ENCODE measurements at places on chromosomes 5 and 9. TPM values are rescaled to one million over a fixed set of nuclear protein-coding genes. Genes with fewer than 3 reads are reported as not detected.

DNA sequence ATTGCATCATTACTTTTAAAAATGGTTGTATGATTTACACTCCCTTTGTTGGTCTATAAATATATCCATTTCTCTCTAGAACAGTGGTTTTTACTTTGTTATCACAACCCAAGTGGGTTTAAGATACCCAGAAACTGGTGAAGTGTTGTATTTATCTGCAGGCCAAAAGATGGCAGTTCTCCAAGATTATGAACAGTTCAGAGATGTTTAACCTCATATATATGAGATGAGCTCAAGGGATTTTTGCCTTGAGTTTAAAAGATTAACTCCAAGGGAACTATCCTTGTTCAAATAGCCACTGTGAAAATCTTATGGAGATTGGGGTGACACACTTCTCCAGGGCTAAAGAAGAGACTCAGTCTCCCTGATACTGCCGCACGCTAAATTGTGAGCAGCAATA is 572.6 kb downstream of the TLE4 start:
- no peak for DNase-seq

DNA sequence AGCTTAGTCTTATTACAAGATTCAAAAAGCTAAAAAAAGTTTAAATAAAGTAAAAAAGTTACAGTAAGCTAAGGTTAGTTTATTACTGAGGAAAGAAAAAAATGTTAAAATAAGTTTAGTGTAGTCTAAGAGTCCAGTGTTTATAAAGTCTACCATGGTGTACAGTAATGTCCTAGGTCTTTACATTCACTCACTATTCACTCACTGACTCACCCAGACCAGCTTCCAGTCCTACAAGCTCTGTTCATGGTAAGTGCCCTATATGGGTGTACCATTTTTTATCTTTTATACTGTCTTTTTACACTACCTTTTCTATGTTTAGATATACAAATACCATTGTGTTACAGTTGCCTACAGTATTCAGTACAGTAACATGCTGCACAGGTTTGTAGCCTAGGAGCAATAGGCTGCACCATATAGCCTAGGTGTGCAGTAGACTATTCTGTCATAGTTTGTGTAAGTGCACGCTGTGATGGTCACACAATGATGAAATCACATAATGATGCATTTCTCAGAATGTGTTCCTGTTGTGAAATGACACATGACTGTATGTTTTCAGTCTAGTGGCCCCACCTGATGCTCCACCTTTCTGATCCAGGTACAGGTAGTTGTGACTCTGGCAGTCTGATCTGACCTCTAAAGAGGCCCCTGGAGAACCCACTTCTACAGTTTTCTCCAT is 45.7 kb downstream of the SNX18 start:
- no peak for DNase-seq

SLC28A3 gene
- 7.0 TPM for total RNA-seq

TNFSF8 gene
- 0.12 TPM for total RNA-seq

KCNMB1 gene
- 0.28 TPM for total RNA-seq

- DNase-seq = no peak
Measured at GRCh38 chr5:3678801-3679200, 83.2 kb downstream of the IRX1 start.

- no peak for DNase-seq
Measured at GRCh38 chr5:127574852-127575679, 57.6 kb downstream of the PRRC1 start.

LRRC19 gene
- 0.18 TPM for total RNA-seq

- peak; percentile 63 for DNase-seq
Measured at GRCh38 chr5:180467028-180467975, 26.9 kb upstream of the CNOT6 start.

ZNF608 gene
- total RNA-seq = 10.7 TPM

GRCh38 chr5:61353293-61353692 is 21.2 kb downstream of the ZSWIM6 start:
- no peak for DNase-seq

- DNase-seq = no peak
Measured at GRCh38 chr9:69188975-69189374, 14.9 kb downstream of the TJP2 start.

GRCh38 chr5:79843450-79844388 is 147.3 kb downstream of the MTX3 start:
- no peak for DNase-seq

- DNase-seq = no peak
Measured at GRCh38 chr9:88593537-88594185, 58.7 kb downstream of the NXNL2 start.

DNA sequence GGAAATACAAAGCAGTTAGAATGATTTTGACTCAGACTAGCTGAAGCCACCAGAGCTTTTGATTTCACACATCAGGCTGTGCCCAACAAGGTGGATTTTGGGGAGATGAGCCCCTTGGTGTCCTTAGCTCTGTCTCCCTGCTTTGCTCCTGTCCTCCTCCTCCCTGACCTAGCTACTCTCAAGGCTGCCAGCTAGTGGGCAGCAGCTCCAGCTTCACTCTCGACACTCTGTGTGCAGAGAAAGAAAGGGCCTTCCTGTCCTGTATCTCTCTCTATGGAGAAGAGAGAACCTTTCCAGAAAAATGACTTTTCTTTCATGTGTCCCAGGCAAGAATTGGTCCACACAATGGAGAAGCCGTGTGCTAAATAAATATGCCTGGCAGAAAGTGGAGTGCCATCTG is 446.2 kb downstream of the SEMA5A start:
- DNase-seq = no peak

GRCh38 chr5:110590187-110590586 is 136.3 kb downstream of the TMEM232 start:
- no peak for DNase-seq

DNA sequence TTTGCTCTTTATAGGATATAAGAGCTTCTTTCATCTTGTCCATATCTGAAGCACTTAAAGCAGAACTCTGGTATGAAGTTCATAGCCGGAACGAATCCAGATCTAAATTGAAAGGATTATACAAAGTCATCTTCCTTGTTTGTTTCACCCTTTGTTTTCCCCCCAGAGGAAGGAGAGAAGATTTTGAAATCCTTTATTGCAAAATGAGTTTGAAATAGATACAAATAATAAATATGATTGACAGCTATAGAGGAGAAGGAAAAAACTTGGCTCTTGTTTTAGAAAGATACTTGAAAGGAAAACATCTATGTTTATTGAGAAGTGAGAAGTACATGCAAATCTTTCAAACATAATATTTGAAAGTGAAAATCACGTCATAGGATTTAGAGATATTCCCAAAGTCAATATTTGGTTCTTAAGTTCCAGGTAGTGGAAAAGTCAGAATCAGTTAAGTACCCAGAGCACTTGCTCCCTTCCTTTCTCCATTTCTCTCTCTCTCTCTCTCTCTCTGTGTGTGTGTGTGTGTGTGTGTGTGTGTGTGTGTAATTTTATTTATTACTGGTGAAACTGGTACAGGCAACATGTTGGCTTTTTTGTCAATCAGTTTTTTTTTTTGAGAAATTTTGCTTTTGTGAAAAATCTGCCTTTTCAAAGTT is 27.2 kb downstream of the PAM start:
- no peak for DNase-seq

ADAMTS6 gene
- total RNA-seq = 0.32 TPM

DNA sequence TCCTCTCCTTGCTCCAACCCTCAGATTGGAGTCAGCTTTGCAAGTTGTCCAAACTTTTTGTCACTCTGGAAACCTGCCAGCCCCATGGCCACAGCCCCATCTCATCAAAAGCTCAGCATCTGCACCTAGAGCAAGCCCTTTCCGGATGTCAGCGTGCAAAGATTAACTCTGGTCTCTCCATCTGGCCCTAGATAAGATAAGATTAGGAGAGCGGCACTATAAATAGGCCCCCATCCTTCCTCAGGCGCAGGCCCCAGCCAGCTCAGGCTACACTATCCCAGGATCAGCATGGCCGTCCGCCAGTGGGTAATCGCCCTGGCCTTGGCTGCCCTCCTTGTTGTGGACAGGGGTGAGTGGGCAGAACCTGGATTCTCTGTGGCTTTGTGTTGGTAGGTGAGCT is at the start of gene SPINK4:
Gene SPINK4, plus strand, starts transcription at position 247 of the 400 bp plus-strand sequence. Its CDS starts 42 bp downstream, at position 289.
- no peak for DNase-seq

- no peak for DNase-seq
Measured at GRCh38 chr5:98458004-98458403, 315.5 kb upstream of the RGMB start.

DNA sequence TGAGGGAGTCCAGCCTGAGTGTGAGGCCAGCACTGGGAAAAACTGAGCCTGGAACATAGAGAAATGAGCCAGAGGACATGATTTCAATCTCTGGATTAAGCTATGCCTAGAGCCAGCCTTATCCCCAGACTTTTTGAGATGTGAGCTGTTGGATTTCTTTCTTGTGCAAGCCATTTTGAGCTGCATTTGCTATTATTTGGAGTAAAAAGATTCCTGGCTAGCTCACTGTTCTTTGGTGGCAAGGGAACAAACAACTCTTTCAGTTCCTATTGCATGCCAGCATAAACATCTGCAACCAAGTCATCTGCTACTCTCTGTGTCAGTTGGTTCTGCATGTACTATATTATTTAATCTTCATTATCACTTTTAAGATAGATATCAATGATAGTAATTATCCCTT is 70.1 kb upstream of the MAN2A1 start:
- DNase-seq = no peak

CCDC192 gene
- not detected for total RNA-seq

GRCh38 chr5:93122446-93122845 is 458.6 kb downstream of the NR2F1-AS1 start:
- no peak for DNase-seq

SPINK7 gene
- not detected for total RNA-seq

DNA sequence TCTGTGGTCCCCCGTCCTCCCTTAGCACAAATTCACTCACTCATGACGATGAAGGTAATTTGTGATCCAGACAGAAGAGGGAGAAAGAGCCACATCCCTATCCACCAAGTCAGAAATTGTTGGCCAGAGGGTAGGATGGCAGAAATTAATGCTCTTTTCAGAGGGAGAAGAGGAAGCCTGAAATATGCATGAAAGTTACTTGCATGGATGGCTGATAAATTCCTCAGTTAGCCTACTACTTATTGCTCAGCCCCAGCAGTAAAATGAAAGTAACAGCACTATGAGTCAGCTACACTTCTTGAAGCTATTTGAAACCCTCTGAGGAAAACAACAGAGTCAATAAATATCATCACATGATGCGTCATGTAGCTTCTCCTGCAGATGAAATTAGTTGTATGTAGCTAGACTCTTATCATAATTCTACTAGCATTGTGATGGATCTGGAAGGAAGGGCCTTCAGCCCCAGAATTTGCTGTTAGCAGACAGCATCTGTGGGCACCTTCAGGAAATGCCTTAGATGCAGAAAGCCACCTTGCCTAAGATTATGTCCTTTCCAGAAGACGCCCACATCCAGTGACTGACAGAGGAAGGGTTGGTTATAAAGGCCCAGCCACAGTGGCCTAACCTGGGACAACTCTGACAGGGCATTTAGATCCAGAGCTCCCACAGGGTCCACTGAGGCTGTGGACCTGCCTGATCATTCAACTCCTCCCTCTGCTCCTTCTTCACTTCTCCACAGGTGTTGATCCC is 81.2 kb upstream of the CCDC112 start:
- DNase-seq = no peak

DNA sequence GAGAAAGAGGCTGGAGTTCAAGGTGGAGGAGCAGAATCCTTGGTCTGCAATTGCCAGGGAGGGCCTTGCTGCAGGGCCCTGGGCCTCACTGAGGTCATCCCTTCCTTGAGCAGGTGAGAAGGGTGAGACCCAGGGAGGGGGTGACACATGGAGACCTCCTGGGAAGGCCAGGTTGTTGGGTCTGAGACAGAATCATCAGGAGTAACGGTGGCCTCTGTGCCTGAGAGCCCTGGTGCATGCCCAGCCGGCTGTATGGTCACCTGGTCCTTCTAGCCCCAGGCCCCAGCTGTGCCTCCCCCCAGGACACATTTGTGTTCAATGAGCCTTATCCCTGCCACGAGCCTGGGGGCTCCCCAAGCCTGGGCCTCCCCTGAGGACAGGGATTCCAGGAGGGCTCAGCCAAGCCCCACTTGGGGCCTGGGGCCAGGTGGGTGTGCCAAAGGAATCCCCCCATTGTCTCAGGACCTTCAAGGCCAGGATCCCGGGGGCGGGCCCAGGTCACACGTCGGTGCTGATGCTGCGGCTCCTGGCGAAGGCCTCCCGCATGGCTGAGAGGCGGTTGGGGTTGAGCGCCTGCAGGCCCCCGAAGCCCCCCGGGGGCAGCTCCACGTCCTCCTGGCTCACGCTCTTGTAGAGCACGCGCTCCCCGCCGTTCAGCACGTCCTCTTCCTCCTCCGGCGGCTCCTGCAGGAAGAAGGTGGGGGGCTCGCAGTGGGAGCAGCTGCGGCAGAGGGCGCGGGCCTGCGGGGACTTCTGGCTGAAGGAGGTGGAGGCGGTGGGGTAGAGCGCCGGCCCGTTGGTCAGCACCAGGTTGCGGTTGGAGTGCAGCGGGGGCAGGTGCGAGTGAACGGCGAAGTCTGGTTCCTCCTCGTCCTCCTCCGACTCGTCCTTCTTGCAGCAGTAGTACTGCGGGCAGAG is 30.4 kb downstream of the FAM163B start:
- DNase-seq = no peak

- DNase-seq = no peak
Measured at GRCh38 chr5:158265931-158266700, 407.2 kb upstream of the CLINT1 start.

- DNase-seq = no peak
Measured at GRCh38 chr9:121809356-121810050, 158.1 kb downstream of the DAB2IP start.

- DNase-seq = no peak
Measured at GRCh38 chr5:123599171-123599570, 87.2 kb downstream of the CSNK1G3 start.

- DNase-seq = no peak
Measured at GRCh38 chr5:97124335-97124734, 18.1 kb downstream of the LIX1 start.

GRCh38 chr5:33401482-33402390 is 39.0 kb upstream of the TARS1 start:
- no peak for DNase-seq

ELOVL7 gene
- total RNA-seq = 11.1 TPM

DNA sequence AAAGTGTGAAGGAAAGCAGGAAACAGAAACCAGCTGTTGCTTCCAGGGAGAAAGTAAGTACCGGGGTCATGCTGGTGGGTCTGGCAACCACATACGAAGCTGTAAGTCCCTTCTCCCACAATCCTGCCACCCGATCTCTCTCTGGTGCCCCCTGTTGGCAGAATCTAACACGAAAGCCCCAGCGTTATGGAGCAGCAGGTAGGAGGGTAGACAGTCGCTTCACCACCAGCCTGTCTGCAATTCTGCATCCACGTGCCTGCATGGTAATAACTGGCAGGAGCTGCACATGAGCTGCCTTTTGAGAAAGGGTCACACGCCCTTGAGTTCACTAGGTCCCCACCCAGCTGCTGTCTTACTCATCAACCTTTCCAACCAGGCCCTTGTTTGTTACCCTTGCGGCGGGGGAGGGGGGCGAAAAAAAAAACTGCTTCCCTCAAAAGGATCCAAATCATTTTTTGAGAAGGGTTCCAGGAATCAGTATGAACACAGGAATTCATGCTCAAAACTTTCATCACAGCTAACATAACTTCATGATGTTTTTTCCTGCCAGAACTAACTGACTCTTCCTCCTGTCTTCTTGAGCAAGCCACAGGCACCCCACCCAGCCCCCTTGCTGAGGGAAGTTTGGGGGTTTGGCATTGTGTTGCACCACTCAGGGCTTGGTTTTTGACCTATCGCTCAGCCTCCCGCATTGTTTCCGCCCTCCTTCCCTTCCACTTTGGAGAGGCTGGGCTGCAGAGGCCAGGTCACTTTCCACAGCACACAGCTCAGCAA is 19.6 kb upstream of the TMEM252 start:
- DNase-seq = no peak

- no peak for DNase-seq
Measured at GRCh38 chr9:70772601-70773000, 348.8 kb downstream of the TRPM3 start.

GRCh38 chr5:135223891-135224625 is 175.0 kb downstream of the MACROH2A1 start:
- DNase-seq = no peak

- no peak for DNase-seq
Measured at GRCh38 chr9:111236332-111236731, 93.7 kb downstream of the OR2K2 start.

All from pancreas (tissue), 10 donors.